ENCODE measurements at places on chromosomes 7 and 10. TPM values are rescaled to one million over a fixed set of nuclear protein-coding genes. Genes with fewer than 3 reads are reported as not detected.

GRCh38 chr7:85688712-85689111, 501.9 kb upstream of the SEMA3D start:
- DNase-seq = no peak

DNA sequence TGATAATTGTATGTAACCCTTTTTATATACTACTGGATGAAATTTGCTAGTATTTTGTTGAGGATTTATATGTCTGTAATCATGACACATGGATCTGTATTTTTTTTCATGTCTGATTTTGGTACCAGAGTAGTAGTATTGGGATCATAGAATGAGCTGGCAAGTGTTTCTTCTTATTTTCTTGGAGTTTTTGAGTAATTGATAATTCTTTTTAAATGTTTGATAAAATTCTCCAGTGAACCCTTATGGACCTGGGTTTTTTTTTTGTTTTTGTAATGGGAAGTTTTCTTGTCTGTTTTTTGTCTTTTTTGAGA, 28.4 kb downstream of the ZNF33A start:
- no peak for DNase-seq

- no peak for DNase-seq
Observed at GRCh38 chr10:133614830-133615580, 11.6 kb downstream of the FRG2B start.

GRCh38 chr7:86937363-86937878, 122.0 kb downstream of the ELAPOR2 start:
- no peak for DNase-seq

- no peak for DNase-seq
Observed at GRCh38 chr10:81306971-81307782, 567.8 kb upstream of the NRG3 start.

GIMAP1 gene
- total RNA-seq = 3.5 TPM

TLX1 gene
- not detected for total RNA-seq

CFAP58 gene
- 0.60 TPM for total RNA-seq
